Stimulated activated CD8-positive, alpha-beta memory T cell treated with anti-CD3 and anti-CD28 coated beads, Interleukin-2, amount 100 ng/mL, for 1 hour (primary cell): ENCODE measurements at places on chromosomes 13 and 19.

DNA sequence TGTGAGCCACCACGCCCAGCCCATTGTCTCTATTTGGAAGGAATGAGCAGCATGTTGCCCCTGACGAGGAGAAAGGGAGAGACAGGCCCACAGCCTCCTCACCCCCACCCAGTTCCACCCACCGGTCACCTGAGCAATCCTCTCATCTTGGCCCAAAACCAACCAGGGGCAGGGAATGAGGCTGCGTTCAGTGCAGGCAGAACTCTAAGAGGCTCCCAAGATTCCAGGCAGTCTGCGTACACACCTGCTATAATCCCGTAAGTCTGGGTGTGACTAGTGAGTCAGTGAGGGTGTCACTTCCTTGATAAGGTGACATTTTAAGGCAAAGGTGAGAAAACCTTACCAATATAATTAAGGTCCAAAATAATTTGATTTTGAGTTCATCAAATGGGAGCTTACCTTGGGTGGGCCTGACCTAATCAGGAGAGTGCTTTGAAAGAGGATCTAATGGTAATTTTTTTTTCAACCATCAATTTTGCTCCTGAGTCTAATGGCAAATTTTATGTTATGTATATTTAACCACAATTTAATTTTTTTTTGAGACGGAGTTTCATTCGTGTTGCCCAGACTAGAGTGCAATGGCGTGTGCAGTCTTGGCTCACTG is 26.9 kb upstream of the KLF2 start:
- no peak for DNase-seq

GRCh38 chr13:50467156-50468110 is 376.1 kb downstream of the DLEU7 start:
- DNase-seq = no peak

DNA sequence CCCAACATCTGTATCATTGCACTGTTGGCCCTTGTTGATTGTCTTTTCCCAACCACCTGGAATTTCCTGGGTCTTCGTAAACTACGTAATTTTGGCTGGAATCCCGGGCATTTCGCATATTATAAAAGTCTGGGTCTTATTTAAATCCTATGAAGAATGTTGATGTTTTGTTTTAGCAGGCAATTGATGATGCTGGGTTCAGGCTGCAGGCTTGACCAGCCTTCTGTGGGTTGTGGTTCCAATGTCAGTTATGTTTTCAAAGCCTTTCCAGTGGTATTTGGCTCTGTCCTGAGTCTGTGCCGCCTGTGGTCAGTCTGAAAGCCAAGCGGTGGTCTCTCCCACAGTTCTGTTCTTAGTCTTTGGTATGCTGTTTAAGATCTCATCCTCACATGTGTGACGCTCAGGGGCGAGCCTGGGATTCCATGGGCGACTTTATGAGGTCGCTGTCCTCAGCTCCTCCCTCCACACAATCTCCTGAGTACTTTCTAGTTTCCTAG is 12.4 kb downstream of the SLC35E1 start:
- no peak for DNase-seq

DNA sequence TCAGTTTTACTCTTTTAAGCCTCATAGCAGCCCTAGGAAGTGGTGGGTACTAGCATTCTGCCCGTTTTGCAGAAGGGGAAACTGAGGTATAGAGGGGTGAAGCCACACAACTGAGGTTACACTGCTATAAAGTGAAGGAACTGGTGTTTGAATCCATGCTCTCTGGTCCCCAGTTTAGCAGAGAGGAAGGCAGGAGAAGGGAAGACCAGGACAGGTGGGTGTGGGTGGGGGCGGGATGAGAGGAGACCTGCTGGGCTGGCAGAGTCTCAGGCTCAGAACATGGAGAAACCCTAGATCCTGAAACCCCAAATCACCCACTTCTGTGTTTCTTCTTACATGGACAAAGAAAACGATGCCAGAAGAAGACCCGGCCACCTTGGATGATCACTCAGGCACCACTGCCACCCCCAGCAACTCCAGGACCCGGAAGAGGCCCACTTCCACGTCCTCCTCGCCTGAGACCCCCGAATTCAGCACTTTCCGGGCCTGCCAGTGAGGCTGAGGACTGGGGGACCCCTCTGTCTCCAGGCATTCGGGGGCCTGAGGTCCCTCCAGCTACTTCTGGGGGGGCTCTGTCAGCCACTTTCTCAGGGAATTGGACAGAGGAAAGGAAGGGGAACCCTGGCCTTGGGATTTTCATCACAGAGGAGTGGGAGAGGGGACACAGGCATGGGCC is 2.3 kb upstream of the CARM1 start:
- DNase-seq = no peak

DNA sequence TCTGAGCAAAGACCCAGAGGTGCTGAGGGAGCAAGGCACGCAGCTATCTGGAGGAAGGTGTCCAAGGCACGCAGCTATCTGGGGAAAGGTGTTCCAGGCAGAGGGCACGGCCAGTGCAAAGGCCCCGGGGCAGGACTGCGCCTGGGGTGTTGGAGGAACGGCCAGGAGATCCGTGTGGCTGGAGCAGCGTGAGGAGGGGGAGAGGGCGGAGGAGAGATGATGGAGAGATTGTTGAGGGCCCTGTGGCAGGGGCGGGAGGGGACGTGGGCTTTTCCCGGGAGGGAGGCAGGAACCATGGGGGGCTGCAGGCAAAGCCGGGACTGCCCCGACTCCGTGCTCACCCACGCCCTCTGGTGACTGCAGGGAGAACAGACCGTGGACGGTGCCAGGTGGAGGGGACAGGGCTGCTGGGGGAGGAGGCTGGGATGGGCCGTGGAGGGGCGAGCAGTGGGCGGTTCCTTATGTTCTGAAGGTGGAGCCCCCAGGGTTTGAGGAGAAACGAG is 13.3 kb upstream of the MISP start:
- DNase-seq = peak; percentile 47

GRCh38 chr19:46192992-46193650 is 36.4 kb upstream of the IGFL1 start:
- DNase-seq = no peak

GRCh38 chr19:3107658-3108057 is 13.5 kb downstream of the GNA11 start:
- no peak for DNase-seq

DNA sequence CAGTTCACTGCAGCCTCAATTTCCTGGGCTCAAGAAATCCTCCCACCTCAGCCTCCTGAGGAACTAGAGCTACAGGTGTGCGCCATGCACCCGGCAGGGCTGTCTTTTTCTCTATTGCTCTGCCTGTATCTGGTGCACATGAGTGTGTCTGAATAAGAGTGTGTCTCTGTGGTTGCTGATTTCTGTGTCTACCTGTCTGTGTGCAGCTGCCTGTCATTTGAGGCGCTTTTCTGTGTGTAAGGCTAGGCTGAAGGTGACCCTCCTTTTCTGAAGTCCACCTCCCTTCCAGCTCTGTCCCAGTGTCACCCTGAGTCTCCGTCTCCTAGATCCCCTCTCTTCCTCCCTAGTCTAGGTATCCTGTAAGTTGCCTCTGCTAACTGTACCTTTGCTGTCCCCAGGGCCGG is 1.5 kb upstream of the PRR12 start:
- no peak for DNase-seq

DNA sequence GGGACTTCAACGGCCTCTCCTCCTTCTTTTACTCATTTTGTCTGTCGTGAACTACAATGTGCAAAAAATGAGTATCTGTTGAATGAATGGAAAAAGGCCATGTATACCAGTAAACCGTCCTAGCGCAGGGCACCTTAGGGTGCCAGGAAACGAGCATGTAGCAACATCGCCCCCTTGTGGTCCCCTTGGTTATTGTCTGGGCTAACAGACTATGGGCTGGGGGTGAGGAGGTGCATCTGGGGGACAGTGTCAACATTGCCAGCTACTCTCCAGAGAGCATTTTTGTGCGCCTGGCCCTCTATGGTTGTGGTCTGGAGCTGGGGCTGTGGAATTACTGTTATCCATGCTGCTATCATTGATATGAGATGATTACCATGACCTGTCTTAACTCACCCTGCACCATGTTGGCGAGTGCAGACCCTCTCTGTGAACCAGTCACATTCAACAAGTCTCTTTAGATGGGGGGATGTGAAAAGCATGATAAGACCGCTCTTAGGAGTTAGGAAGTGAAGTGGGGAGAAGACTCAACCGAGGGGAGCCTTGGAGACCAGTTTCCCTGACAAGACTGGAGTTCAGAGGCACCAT is 22.8 kb upstream of the SIGLEC11 start:
- peak; percentile 55 for DNase-seq

GRCh38 chr13:51805925-51806324 is 2.0 kb upstream of the DHRS12 start:
- DNase-seq = no peak

DNA sequence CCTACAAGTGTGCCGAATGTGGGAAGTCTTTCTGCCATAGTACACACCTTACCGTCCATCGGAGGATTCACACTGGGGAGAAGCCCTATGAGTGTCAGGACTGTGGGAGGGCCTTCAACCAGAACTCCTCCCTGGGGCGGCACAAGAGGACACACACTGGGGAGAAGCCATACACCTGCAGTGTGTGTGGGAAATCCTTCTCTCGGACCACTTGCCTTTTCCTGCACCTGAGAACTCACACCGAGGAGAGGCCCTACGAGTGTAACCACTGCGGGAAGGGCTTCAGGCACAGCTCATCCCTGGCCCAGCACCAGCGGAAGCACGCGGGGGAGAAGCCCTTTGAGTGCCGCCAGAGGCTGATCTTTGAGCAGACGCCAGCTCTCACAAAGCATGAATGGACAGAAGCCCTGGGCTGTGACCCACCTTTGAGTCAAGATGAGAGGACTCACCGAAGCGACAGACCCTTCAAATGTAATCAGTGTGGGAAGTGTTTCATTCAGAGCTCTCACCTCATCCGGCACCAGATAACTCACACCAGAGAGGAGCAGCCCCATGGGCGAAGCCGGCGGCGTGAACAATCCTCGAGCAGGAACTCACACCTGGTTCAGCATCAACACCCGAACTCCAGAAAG is 10.3 kb upstream of the ERVK3-1 start:
- DNase-seq = no peak

DNA sequence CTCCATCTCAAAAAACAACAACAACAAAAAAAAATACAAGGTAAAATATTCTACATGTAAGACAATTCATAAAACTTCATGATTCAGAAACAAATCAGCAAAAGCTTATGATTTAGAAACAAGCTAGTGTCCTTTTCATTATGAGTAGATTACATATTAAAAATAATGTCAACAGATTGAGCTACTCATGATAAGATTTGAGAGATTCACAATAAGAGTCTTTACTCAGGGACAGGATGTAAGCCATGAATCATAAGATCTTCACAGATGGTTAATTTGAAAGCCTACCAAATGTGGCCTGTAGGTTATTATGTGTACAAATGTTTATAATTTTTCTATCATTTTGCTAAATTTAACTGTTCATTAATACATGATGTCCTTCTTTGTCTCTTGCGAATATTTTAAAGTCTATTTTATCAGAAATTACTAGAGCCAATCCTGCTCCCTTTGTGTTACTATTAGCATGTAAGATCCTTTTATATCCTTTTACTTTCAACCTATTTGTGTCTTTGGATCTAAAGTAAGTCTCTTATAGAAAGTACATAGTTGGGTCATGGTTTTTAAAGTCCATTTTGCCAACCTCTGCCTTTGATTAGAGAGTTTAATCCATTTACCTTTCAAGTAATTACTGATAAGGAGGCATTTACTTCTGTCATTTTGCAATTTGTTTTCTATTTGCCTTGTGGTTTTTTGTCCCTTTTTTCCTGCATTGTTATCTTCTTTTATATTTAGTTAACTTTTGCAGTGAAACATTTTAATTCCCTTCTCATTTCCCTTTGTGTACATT is 68.3 kb upstream of the RXFP2 start:
- no peak for DNase-seq

DNA sequence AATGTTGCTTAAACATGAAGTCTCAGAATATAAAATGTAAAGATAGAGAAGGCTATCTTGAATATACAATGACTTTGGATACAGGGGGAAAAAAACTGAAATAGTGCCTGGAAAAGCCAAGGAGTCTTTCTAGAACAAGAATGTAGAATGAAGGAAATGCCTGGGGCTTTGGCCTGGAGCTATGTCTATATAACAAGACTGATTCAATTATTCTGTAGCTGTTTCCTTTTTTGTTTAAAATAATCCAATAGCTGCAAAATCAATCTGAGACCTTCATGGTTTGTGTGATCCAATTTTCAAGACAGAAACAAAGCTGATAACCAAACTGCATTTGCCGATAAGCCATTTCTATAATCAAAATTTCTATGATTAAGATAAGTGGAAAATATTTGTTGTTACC is 530.9 kb upstream of the NBEA start:
- DNase-seq = no peak

- no peak for DNase-seq
These were observed 55.8 kb downstream of the FLT3 start for GRCh38 chr13:28044608-28045007.

GRCh38 chr13:65926750-65927171 is 1303.4 kb downstream of the PCDH9 start:
- no peak for DNase-seq

DNA sequence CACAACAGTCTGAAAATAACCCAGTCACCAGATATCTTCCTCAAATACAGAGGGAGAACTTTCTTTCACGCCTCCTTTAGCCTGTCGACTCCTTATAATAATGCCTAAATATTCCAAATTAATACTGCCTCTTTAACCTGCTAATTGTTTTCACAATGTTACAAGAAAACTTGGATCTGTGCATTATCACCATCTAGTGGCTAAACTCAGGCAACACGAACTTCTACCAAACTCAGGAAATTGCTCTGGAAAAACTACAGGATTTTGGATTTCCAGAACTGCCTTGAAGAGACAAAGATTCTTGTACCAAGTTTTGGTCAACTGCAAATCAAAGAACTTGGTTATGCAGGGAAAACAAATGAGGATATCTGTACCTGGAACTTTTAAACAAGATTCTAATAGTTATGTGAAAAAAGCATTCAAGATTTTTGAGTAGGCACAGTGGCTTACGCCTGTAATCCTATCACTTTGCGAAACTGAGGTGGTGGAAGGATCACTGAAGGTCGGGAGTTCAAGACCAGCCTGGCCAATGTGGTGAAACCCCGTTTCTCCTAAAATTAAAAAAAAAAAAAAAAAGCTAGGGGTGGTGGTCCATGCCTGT is 10.8 kb downstream of the CLN5 start:
- DNase-seq = no peak

GRCh38 chr19:30118760-30119159 is 176.7 kb downstream of the URI1 start:
- no peak for DNase-seq

GRCh38 chr13:100440751-100441425 is 147.7 kb downstream of the GGACT start:
- no peak for DNase-seq

DNA sequence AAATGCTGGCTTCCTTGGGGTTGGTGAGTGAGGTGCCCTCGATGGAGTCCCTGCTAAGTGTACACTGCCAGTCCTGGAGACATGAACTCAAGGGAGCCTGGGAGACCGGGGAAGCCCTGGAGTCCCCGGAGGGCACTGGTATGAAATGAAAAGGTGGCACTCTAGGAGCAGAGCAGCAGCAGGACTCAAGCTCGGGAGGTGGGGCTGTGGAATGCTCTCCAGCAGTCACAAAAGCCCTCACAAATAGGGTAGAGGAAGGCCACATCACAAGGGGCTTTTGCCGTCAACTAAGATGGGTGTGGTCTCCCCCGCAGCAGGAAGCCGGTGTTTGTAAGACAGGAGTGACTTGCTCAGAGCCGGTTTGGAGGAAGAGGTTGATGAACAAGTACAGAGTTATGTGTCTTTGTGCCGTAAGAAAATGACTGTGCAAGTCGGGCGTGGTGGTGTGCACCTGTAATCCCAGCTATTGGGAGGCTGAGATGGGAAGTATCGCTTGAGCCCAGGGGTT is 19.3 kb downstream of the CCNE1 start:
- DNase-seq = no peak
